ENCODE measurements at places on chromosomes 1 and 21.
A peak's percentile ranks its signal among the peaks of the same experiment; 100 is the strongest.

DNA sequence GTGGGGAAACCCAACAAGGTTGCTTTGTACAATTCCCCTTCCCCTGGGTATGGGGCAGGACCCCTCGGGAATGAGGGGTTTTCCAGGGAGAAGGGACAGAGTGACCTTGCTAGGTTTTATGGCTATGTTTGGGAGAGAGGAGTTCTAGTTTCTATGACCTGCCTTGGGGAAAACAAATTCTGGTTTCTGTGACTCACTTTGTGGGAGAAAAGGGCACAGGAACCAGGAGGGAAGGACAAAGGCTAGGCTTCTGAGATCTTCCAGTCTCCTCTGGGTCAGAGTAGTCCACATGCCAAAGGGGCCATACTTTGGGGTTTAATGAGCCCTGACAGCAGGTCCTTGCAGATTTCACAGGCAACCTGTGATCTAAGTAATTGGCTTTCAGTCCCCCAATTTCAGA is 5.5 kb upstream of the PTGER3 start:
- DNase-seq: no peak

- DNase-seq: no peak
Observed at GRCh38 chr21:25931765-25932164, 197.0 kb downstream of the GABPA start.

DNA sequence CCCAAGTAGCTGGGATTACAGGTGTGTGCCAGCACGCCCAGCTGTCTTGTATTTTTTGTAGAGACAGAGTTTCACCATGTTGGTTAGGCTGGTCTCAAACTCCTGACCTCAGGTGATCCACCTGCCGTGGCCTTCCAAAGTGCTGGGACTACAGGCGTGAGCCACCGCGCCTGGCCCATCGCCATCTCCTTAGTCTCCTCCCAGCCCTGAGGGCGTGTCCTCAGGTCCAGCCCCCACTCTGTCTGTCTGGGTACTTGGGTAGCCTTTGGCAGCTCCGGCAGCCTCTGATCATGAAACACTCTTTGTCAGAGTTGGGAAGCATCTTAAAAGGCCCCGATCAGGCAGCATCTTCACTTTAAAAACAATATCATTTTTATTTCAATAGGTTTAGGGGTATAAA is 90.3 kb upstream of the DISP3 start:
- DNase-seq: no peak

DNA sequence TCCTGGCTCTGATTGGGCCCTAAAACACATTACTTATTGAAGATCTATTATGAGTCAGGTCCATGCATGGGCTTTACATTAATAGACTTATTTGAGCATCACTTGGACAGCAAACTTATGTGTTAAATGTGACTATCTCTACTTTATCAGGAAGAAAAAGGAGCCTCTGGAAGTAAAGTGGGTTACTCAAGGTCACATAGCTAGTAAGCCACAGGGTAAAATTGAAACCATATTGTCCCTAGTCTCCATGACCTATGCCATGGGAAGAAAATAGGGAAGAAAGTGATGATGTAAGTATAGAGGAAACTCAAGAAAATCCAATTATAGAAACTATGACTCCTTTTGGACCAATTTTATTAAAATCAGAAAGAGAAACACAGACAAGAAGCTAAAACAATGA is 555.3 kb downstream of the NUF2 start:
- no peak for DNase-seq

DNA sequence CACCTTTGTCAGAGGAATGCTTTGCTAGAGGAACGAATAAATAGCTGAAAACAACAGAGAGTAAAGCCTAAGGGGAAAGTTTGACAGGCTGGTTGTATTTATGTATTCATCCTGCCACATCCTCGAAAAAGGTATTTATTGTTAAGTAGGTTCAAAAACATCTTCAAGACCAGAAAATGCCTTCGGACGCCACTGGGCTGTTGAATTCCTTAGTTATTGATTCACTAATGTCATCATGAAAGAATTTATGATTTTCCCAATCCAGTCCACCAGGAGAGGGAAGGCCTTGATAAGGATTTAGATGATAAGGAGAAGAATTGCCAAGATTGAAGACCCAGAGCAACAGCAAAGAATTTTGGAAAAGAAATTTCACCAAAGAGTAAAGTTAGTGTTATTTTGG is 35.2 kb upstream of the MAB21L3 start:
- DNase-seq: no peak

GRCh38 chr1:2003541-2004131 is at the start of gene CFAP74:
TSS of gene CFAP74 (minus strand) at chr1:2003786. CDS start at chr1:1990956, 12,830 bp downstream.
- peak; percentile 22 for DNase-seq

DNA sequence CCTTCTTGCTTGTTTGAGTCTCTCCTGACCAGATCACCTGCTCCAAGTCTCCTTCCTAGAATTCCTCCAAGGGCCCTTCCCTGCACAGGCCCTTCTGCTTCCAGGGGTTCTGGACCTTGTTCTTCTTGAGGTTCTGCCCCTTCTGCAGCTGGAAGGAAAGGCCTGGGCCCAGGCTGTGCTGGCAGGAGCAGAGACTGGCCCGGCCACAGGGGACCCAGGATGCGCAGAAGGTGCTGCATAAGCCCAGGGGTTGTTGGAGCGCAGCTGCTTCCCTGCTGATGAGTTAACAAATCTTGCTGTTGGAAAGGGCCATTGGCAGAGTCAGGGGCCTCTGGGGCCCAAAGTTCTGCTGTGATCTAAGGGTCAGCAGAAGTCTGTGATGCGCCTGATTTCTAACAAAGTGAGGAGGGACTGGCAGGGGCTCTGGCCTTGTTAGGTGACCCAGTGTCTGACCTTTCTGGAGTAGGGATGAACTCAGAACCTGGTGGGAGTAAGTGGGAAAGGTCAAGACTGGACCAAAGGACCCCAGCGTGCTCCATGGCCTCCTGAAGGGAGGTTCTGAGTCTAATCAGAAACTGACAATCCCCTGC is 509.8 kb downstream of the PTPRU start:
- DNase-seq: no peak

DNA sequence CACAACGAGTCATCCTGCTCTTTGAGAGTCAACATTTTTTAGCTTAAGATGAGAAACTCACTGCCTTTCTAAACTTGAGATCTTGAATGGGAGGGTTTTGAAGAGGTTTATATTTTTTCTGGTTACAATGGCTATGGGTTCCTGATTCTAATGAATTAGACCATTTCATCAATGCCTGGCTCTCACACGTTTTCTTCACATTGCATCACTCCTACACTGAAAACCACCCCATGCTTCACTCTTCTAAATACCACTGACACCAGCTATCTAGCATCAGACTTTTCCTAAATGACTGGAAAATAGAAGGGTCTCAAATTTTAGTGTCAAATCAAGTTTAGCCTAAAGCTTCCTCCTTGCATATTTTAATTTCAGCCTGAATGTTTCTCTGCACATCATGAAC is 606.1 kb upstream of the USP24 start:
- no peak for DNase-seq

GRCh38 chr1:183443011-183443410 is 24.8 kb upstream of the NMNAT2 start:
- no peak for DNase-seq

- no peak for DNase-seq
Observed at GRCh38 chr1:177368255-177368654, 197.5 kb downstream of the BRINP2 start.
